Common myeloid progenitor, CD34-positive (primary cell): ENCODE measurements at places on chromosomes 3 and 15.

GRCh38 chr15:94844538-94845389, 613.4 kb downstream of the MCTP2 start:
- DNase-seq, result peak; percentile 90

DNA sequence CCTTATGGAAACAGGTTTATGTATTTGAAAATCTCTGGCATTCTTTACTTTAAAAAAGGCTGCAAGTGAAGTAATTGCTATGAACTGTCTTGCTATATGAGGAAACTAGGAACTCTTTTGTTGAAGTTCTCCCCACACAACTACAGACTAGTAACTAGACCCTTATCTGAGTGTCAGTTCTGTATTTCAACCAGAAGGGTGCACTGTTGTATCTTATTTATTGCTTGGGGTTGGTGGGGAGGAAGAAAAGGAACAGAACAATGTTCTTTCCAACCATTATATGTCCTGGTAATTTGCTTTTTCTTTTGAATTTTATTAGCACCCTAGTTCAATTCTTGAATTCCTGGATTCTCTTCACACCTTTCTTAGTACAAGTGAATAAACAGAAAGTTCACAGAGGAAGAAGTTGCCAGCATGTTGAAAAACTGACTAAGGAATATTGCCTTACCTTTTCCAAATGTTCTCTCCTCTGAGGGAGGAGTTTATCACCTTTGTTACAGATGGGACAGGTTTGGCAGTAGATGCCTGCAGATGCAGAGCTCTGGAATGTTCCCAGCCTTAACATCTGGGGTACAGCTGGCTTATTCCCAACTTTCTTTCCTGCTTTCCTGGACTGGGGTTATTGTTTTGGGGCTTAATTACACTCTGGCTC, 162.4 kb upstream of the CFAP20DC start:
- DNase-seq, result peak; percentile 55

DNA sequence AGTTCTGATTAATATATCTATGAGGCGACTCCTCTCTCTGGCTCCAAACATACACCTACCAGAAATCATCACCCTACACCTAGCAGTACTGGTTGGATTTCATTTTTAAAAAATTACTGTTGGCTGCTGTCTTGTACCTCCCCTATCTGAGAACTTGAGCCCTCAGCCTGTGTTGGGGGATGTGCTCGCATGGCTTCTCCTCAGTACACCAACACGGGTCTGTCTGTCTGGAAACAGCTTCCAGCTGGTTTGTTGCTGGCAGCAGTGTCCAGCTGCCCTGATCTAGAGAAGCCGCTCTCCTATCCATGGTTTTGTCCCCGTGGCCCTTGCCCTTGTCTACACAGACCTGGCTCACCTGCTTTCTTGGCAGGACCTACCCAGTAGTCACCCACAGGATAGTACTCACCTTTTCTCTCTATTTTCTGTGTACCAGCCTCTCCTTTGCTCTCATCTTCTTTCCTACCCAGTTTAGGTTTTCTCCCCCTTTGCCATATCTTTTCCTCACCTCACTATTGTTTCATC, 43.2 kb upstream of the NEDD4 start:
- no peak for DNase-seq

DNA sequence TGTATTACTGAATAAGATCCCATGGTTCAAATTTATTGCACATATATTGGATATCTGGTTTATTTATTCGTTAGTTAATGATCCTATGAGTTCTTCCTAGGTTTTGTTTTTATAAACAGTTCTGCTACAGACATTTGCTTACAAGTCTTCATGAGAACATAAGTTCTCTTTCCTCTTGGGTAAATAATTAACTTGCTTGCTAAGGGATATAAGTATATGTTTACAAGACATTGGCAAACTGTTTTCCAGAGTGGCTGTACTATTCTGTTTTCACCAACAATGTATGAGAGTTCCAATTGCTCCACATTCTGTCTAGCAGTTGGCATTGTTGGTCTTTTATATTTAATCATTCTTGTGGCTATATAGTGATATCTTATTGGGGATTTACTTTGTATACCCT, 341.8 kb upstream of the GBE1 start:
- no peak for DNase-seq

DNA sequence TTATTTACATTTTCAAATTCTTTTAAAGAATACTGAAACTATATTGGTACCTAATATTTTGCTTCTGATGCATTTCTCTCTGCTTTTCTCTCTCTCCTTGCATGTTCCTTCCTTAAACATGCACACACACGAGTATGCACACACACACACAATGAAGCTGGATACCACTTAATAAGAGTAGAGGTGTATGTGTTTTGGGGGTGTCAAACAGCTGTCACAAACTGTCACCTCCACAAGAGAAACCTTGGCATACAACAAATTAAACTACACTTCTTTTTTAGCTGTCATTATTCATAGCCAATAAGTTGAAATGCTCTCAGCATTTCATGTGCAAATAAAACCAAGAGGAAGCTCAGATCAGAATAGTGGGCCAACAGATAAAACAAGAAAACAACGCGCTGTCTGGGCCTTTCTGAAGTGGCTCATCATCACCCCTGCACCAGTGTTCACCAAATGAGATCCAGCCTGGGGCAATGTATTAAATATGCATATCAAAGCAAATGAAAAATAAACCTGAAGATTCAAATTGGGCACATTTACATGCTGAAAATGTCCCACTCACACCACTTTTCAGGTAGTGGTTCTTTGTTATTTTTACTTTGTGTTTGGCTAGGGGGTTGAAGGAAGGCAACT, 9.7 kb downstream of the MEIS2 start:
- DNase-seq, result no peak

DNA sequence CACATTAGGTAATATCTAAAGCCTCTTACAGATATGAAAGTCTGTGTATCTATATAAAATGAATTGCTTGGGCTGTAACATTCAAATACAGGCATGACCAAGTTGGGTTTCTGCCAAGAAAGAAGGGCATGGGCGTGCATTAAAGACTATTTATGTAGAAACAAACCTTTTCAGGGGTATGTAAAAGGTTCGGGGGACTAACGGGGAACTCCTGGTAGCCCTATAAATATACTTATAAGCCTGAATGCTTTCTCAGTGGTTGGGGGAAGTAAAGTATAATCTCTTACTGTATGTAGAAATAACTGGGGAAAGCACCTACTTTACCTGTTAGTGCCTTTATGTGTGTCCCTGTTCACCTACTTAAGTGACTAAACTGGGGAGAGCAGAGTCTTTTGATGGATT, 154.5 kb upstream of the TBL1XR1 start:
- peak; percentile 35 for DNase-seq
